Esophagus squamous epithelium (tissue), 5 donors: ENCODE measurements at places on chromosomes 3 and 15.

DNA sequence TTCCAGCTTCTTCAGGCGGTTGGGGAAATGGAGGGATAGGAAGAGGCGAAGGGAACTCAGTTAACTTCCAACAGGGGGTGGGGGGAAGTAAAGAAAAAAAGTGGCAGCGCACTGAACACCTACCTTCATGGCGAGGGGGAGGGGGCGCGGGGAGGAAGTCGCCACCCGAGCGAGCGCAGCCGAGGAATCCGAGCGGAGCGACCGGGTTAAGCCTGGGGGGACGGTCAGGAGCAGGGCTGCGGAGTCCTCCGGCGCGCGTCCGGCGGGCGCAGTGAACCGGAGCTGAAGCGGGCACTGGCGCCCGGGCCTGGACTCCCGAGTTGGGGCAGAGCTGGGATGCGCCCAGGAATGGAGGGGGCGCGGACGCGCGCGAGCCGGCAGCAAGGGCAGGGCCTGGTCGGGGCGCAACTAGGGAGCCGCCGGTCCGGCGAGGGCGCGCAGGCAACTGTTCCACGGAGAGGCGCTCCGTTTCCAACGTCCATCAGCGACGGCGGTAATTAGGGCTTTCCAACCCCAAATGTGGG lies at the start of gene WNT5A:
WNT5A (minus strand) TSS at position 450 of the 524 bp plus-strand sequence; CDS start at position 129, 321 bp downstream.
- peaks cover 25% of the 10 kb centered on the region for H3K4me1 ChIP-seq
- no peaks in the 10 kb centered on the region for H3K27me3 ChIP-seq
- peak within 1 kb of the TSS; percentile 69 for H3K4me3 ChIP-seq
- no peaks in the 10 kb centered on the region for H3K36me3 ChIP-seq

DNA sequence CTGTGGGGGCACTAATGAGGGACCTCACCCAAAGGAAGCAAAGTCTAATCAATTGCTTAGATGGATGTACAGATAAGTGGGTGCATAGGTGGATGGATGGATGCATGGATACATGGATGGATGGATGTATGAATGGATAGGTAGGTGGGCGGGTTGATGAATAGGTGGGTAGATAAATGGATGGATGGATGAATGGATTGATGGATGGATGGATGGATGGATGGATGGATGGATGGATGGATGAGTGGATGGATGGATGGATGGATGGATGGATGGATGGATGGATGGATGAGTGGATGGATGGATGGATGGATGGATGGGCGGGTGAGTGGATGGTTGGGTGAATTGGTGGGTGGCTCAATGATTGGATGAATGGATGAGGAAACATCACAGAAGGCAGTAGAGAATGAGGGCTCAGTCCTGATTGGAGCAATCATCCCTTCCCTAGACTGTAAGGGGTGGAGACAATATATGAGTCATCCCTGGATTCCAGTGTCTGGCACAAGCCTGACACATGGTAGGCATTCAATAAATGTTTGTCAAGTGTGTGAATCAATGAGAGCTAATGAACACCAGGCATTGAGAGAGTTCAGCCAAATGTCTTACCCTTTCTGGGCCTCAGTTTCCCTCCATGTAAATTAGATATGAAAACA lies 40.4 kb upstream of the PXYLP1 start:
- no peak overlapping the region for H3K27ac ChIP-seq
- peaks cover 51% of the 10 kb centered on the region for H3K27me3 ChIP-seq
- DNase-seq, result no peak
- H3K4me3 ChIP-seq, result no peak overlapping the region

DNA sequence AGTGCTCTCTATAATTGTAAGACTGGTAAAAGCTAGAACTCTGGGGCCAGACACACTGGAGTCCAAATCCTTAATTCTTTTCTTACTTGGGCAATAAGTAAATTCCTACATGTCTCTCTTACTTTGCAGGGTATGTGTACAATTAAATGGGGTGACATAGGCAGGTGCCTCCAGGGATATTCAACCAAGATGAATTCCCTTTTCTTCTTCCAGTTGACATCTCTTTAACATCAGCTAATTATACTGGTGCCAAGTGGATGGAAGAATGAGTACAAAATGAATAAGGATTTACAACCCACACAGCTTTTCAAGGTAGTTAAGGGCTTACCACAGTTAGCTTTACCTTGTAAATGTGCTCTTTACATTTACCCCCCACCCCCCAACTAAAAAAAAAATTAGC lies 295.5 kb upstream of the GADL1 start:
- no peak for DNase-seq
- no peak overlapping the region for H3K27ac ChIP-seq
- no peak overlapping the region for H3K4me3 ChIP-seq
- H3K27me3 ChIP-seq, result no peaks in the 10 kb centered on the region
- no peaks in the 10 kb centered on the region for H3K4me1 ChIP-seq

- H3K27ac ChIP-seq, result no peak overlapping the region
- DNase-seq, result no peak
- H3K27me3 ChIP-seq, result no peaks in the 10 kb centered on the region
- H3K36me3 ChIP-seq, result no peaks in the 10 kb centered on the region
- H3K4me1 ChIP-seq, result no peaks in the 10 kb centered on the region
These were observed 200.3 kb upstream of the PFN2 start for GRCh38 chr3:150170852-150171520.

DNA sequence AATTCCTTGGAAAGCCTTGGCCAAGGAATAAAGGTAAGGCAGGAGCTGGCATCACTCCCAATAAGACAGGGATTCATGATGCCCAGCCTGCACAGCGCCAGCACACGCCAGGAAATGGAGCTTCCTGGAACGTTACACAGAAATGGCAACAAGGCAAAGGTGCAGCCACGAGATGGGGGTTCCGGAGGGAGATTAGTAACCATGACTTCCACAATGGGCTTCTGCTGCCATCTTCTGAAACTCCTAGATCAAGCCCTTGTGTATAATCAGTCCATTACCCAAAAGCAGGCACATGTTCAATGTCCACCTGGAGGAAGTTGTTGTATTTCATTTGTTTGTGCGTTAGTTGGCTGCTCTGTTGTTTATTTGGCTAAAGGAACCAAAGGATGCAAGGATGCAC lies 131.2 kb upstream of the TRIM42 start:
- H3K4me1 ChIP-seq, result no peaks in the 10 kb centered on the region
- H3K36me3 ChIP-seq, result no peaks in the 10 kb centered on the region
- H3K27ac ChIP-seq, result no peak overlapping the region
- no peak overlapping the region for H3K4me3 ChIP-seq
- no peaks in the 10 kb centered on the region for H3K27me3 ChIP-seq

DNA sequence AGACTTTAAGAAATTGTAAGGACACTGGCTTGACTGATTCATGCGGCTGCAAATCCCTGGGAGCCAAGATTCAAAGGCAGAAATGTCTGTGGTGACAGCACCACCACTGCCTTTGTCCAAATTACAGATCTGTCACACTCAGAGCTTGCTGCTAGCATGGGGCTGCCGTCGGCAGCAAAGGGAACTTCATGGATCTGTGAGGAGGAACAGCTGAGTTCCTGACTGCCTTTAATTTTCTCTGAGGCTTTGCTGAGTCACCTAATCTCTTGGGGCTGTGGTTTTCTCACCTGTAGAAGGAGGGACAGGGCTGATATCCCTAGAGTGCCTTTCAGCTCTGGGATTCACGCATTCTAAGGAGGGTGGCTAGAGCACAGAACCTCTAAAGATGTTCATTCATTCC lies 4.1 kb upstream of the PAK6 start:
- no peaks in the 10 kb centered on the region for H3K36me3 ChIP-seq
- H3K27me3 ChIP-seq, result no peaks in the 10 kb centered on the region
- H3K4me1 ChIP-seq, result peaks cover 44% of the 10 kb centered on the region
- H3K4me3 ChIP-seq, result no peak overlapping the region

DNA sequence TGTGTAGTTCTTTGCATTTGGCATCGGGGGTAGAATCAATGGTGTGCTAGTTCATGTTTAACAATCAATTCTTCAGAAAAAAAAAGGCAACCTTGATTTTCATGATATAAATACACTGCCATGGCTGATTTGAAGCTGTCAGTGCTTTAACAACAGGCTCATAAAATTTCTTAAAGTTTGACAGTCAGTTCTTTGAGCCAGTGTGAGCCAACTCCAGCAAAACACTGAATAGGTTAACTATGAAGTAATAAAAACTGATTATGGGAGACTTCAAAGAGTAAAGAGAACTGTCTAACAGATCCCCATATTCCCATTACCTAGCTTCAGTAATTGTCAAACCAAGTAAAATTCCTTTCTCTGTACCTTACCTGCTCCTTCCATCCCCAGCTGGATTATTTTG lies 241.7 kb upstream of the SUCLG2 start:
- H3K4me1 ChIP-seq, result no peaks in the 10 kb centered on the region
- no peak for DNase-seq
- H3K36me3 ChIP-seq, result no peaks in the 10 kb centered on the region
- H3K4me3 ChIP-seq, result no peak overlapping the region

DNA sequence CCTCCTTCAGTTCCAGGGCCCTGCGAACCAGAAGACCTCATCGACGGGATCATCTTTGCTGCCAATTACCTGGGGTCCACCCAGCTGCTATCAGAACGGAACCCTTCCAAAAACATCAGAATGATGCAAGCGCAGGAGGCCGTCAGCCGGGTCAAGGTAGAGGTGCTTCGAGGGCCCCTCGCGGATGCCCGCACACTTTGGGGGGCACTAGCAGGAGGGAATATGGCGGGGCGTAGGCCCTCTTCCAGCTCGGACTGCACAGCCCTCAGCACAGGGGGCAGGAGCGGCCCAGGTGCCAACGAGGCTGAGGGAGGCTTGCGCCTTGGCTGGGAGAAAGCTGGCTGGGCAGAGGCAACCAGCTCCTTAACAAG lies 176.6 kb downstream of the NSMCE3 start:
- no peaks in the 10 kb centered on the region for H3K36me3 ChIP-seq
- no peak overlapping the region for H3K4me3 ChIP-seq
- DNase-seq, result no peak

- no peaks in the 10 kb centered on the region for H3K27me3 ChIP-seq
- no peaks in the 10 kb centered on the region for H3K4me1 ChIP-seq
- no peak overlapping the region for H3K4me3 ChIP-seq
- H3K36me3 ChIP-seq, result no peaks in the 10 kb centered on the region
These were observed 69.2 kb upstream of the COL6A5 start for GRCh38 chr3:130276203-130276803.

DNA sequence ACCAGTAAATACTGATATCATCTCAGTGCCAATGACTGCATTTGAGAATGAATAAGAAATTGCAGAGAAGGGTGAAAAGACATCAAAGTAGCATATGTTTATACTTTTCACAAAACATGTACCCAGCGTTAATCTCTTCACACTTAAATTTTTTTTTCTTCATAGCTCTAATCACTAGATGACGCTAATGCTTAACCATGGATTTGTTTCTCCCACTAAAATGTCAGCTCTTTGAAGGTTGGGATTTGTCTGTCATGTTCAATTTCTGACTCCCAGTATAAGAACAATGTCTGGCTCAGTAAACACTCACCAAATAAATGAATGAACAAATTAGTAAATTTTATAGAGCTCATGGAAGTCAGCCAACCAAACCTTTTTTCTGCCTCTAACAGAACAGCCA lies 78.3 kb upstream of the LMCD1 start:
- H3K27me3 ChIP-seq, result no peaks in the 10 kb centered on the region
- no peak overlapping the region for H3K27ac ChIP-seq
- H3K36me3 ChIP-seq, result no peaks in the 10 kb centered on the region
- no peaks in the 10 kb centered on the region for H3K4me1 ChIP-seq
- no peak for DNase-seq
- H3K4me3 ChIP-seq, result no peak overlapping the region

DNA sequence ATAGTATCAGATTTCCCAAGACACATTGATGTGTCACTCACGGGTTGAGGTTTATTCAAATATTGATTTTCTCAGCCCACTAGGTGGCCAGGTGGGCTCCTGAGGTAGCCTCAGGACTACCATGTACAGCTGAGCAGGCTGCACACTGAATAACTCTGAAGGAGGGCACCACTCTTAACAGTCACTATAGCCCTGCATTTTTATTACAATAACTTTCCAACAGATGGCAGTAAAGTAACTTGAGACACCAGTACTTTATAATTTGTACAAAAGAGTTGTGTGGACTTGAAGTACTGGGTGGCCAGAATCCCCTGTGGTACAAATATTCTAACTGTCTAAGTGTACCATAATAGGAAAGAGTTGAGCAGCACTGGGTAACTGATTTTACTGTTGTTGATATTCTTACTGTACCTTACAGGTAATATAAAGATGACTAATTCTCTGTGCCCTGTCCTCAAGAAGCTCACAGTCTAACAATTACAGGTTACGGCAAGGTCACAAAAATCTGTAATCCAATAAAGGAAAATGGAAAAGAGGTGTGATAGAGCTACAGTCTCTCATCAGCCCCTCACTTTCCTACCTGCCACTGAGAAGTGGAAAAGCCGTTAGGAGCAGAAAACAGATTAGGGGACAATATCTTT lies 76.0 kb downstream of the ETFA start:
- peaks cover 3% of the 10 kb centered on the region for H3K36me3 ChIP-seq
- H3K4me1 ChIP-seq, result no peaks in the 10 kb centered on the region
- H3K27ac ChIP-seq, result no peak overlapping the region
- no peak overlapping the region for H3K4me3 ChIP-seq
- DNase-seq, result no peak

- no peaks in the 10 kb centered on the region for H3K27me3 ChIP-seq
- DNase-seq, result no peak
- H3K4me3 ChIP-seq, result no peak overlapping the region
- no peaks in the 10 kb centered on the region for H3K36me3 ChIP-seq
- no peaks in the 10 kb centered on the region for H3K4me1 ChIP-seq
- H3K27ac ChIP-seq, result no peak overlapping the region
These were observed 223.4 kb downstream of the NR2F2 start for GRCh38 chr15:96553931-96554330.

DNA sequence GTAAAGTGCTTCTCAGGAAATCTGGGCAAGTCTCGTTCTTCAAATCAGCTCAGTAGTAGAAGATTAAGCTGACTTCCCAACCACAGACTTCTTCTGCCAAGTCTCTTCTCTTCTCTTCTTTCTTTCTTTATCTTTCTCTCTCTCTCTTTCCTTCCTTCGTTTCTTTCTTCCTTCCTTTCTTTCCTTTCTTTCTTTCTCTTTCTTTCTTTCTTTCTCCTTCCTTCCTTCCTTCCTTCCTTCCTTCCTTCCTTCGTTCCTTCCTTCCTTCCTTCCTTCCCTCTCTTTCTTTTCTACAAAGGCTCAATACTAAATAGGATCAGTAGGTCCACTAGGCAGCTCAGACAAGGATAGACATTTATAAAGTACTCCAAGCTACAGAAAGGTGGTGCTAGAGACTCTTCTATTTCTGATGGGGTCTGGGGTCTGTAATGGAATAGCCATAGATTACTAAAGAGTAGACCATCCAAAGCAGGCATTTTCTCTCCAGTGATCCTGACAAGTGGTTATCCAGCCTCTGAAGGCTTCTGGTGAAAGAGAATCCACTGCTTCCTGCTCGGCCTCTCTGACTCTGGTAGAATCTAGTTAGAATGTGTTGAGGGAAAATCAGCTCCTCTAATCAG lies 100.8 kb downstream of the TPRG1 start:
- H3K4me1 ChIP-seq, result peaks cover 62% of the 10 kb centered on the region
- no peaks in the 10 kb centered on the region for H3K36me3 ChIP-seq
- no peak overlapping the region for H3K4me3 ChIP-seq
- DNase-seq, result no peak
